ENCODE measurements at places on chromosomes 3 and 15. TPM values are rescaled to one million over a fixed set of nuclear protein-coding genes. Genes with fewer than 3 reads are reported as not detected.

Gene NMD3
- total RNA-seq = 107 TPM

Gene MCF2L2
- 0.25 TPM for total RNA-seq

Gene PATL2
- not detected for total RNA-seq

Gene NR2E3
- 0.45 TPM for total RNA-seq

Gene ISL2
- total RNA-seq = 0.05 TPM

Gene KBTBD8
- total RNA-seq = 2.7 TPM

Gene AADACL2
- total RNA-seq = not detected

Gene WDR82
- total RNA-seq = 73.5 TPM

Gene MED12L
- 0.30 TPM for total RNA-seq

Gene POTEB2
- not detected for total RNA-seq

Gene SLC28A1
- not detected for total RNA-seq

DNA sequence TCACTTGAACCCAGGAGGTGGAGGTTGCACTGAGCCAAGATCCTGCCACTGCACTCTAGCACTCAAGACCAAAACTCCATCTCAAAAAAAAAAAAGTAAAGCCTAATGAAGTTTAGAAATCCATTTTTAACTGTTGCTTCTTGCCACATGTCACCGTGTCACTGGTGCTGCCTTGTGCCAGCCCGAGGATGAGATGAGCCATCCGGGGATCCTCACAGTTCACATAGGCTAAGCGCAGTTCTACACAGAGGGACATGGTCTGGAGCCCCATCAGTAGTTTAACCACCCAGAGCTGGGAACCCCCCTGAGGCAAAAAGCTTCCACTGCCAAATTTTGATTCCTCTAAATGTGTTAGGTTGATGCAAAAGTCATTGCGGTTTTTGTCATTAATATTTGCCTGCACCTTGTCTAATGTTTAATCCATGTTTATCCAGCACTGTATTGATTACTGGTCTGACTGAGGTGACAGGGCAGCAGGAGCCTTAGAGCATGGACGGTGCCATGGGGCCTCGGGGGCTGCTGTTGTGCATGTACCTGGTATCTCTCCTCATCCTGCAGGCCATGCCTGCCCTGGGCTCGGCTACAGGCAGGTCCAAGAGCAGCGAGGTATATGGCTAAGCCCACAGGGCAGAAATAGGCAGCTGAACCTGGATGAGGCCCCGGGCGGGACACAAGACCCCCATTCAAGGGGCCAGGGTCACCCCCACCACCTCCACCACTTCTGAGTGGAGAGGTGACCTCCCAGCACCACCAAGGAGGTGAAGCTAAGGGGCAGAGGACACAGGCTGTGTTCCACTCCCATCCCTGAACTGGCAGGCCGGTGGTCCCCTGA, at the start of gene ITIH1:
TSS of gene ITIH1 (plus strand) at position 473 of the 832 bp plus-strand sequence. CDS start at position 490, 17 bp downstream.
- DNase-seq = peak; percentile 33

- peak; percentile 88 for DNase-seq
These were observed 204.1 kb downstream of the THRB start for GRCh38 chr3:24290596-24290995.

DNA sequence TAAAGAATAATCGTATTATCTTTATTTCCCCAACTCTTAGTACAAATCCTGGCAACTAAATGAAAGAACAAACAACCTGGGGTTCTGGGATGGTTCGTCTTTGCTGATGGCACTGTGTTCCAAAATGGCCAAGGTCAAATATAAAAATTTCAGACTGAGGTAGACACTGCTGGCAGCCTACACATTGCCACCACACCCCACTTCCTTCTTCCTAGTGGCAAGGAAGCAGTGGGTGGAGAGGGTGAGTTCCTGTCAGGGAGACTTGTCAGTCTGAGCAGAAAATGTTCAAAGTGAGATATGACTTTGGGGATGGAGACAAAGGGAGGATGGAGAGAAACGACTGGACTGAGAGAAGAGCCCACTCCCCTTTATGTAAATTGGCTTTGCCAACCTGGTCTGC, 69.6 kb downstream of the LMCD1 start:
- DNase-seq = no peak

DNA sequence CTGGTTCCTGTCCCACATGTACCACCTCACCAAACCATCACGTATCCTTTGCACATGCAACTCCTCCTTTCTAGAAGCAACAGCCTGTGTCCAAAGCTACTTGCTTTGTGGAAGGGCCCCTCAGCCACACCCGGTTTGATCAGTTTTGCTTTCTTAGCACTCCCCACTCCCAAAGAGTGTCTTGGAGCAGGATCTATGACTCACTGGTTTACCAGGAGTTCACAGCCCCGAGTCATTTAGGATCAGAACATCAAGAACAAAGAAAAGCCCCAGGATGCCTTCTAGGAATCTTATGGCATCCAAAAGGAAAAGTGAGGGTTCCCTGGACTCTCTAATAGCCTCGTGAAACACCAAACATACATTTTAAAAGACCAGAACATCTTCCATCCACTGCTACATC, 50.7 kb upstream of the IGF1R start:
- peak; percentile 44 for DNase-seq

DNA sequence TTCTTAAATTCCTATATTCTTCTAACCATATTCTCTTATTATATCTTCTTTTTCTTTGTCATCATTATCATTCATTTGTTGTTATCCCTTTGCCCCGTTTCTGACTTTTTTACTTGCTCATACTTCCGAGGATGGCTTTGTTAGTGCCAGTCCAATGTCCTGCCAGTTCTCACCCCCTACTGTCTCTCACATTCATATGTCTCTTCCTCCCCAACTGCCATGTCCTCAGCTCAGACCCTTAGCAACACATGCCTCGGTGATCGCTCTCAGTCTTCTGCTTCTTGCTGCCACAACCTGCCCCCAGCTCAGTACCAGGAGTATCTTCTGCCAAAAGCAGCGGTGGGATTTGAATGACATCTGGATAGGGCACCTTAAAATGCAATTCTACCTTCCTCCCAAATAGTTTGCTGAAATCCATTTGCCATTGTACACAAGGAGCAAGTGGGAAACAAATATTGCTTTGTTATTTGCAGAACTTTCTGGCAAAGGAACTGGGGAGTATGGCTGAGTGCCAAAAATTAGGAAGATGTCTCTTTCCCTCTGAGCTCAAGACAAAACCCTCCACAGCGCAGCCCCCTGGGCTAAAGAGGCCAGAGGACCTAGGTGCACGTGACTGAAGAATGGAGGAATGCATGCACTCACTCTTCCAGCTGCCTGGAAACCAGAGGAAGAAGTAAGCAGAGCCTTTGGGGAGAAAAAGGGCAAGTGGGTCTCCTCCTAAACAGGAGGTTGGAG, 57.7 kb upstream of the CTNNB1 start:
- DNase-seq = no peak

- DNase-seq = no peak
These were observed 21.9 kb upstream of the SLC30A4 start for GRCh38 chr15:45544266-45545023.

DNA sequence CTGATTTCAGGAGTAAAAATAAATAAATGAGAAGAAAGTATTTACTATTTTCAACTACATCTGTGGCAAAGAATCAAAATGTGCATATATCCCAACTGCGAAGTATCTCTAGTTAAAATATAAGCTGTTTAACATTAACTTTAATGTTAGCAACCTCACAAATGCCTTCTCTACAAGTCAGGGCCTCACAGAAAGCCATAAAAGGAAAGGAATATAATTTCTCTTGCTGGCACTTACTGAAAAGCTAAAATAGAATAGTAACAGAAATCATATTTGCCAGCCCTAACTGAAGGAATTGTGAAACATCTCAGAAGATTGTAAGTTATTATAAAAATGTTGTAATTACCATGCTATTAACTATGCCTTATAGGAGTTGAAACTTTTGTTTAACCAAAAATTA, 65.1 kb upstream of the MBNL1 start:
- peak; percentile 73 for DNase-seq

DNA sequence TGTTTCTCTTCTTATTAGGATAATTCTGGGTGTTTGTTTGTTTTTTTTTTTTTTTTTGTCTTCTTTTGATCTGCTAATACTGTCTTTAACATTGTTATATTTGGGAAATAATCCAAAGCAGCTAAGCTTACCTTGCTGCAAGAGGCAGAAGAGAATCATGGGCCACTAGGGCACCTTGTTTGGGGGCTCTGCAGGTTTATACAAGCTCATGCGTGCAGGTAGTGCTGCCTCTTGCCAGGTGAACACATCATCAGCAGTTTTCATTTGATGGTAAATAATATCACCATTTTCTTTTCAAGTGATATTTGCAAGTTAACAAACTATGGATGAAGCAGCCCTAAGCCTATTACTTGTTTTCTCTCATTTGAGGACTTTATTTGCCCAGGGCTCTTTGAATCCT, 37.9 kb downstream of the MAP3K13 start:
- no peak for DNase-seq

DNA sequence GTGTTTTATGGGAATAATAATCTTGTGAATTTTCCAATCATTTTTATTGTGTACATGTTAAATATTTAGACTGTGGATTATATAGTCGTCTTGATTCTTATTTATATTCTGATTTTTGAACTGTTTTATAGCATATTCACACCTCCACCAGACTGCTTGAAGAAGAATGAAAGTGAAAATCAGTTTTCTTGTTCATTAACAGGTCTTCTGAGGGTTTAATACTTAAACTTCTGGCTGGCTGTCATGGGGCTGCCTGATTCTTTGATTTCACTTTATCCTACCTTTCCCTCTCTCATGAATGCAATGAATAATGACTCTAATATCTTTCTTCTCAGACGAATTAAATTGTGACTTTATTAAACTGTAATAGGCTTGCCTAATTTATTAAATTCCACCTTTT, 56.2 kb downstream of the ATP2C1 start:
- peak; percentile 19 for DNase-seq

DNA sequence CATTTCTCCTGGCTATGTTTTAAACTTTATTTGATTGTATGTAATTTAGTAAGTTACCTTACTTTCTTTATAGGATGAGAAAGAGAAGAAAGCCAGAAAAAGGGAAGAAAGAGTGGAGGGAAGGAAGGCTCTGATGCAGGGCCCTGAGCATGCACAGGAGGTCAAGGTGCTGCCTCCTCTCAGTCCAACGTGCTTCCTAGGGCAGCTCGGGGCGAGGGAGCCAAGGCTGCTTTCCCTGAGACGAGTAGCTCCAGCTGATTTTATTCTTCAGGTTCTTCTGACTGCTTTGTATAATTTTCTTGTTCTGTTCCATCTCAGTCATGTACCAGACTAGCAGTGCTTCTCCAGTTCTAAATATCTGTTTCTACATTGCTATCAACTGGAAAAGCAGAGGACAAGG, 3.4 kb downstream of the CORO2B start:
- DNase-seq = no peak

DNA sequence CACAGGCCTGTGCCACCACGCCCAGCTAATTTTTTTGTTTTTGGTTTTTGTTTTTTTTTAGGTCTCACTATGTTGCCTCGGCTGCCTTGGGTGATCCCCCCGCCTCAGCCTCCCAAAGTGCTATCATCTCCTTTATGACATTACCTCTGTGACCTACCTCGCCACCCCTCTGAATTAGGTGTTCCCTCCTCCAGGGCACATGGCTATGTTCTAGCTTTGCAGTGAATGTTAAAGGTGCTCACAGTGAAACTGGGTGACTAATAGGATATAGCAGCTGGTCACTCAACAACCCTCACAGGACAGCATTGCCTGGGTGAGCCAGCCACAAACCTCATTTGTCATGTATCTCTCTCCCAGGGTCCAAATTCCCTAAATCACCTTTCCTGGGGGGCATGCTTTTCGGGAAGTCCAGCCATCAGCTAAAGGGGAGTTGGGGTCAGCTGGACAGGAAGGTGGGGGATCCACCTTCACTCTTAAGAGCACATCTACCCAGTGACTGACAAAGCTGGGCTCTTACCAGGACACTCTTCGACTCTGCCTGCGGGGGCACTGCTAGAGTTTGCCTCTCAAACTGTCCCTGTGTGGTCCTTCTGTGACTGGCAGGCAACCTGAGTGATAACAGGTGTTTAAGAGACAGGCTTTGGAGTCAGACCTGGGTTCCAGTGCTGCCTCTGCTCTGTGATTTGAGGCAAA, 1.6 kb upstream of the TTLL3 start:
- DNase-seq = peak; percentile 62

DNA sequence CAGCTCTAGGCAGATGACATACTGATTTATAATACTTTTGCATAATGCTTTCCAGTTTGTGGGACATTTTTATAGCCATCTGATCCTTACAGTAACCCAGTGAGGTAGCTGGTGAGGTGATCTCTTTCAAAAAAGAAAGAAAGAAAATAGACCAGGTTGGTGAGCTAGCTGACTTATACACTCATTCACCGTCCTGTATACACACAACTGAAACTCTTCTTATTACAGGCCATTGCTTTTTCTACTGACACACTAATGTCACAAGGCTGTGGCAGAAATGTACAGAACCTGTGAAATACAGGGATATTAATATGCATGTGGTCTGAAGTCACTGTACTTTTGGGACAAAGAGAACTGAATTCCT, 150.2 kb upstream of the BHLHE40 start:
- peak; percentile 57 for DNase-seq

DNA sequence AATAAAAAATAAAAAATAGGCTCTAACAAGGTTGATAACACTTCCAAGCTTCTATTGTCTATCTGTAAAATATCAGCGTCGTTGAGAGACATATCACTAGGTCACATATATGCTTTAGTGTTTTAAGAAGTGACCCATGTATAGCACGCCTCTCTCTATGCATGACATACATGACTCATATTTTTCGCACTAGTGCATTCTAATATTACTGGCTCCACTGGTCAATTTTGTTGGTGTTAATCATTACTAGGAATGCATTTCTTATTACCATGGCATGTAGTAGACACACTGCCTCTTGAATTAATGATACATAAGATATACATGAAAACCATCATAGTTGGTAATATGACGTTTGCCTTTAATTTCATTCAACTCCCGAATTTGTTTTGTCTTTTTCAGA, 203.1 kb downstream of the CHL1 start:
- DNase-seq = peak; percentile 15

DNA sequence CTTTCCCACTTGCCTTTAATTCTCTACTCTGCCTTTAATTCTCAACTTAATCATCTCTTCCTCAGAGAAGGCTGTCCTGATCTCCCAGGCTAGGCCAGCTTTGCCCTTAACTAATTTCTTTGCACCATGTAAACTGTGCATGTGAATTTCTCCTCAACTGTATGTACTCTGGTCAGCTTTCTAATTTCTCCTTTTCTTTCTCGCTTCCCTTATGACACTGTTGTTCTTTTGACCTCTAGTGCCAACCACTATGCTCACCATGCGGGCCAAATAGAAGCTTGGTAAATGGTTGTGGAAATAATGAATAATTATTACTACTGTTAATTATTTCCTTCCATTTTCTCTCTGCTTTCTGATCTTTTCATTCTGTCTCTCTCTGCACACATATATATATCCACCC, 269.0 kb upstream of the CRBN start:
- no peak for DNase-seq
